Activated CD8-positive, alpha-beta memory T cell treated with anti-CD3 and anti-CD28 coated beads, Interleukin-2, amount 10 ng/mL, durations not matched to agents 7 days and 5 days (primary cell): ENCODE measurements at places on chromosomes 6 and 20. TPM values are rescaled to one million over a fixed set of nuclear protein-coding genes. Genes with fewer than 3 reads are reported as not detected.

- no peak for DNase-seq
Observed at GRCh38 chr20:10893321-10893720, 219.5 kb upstream of the JAG1 start.

DNA sequence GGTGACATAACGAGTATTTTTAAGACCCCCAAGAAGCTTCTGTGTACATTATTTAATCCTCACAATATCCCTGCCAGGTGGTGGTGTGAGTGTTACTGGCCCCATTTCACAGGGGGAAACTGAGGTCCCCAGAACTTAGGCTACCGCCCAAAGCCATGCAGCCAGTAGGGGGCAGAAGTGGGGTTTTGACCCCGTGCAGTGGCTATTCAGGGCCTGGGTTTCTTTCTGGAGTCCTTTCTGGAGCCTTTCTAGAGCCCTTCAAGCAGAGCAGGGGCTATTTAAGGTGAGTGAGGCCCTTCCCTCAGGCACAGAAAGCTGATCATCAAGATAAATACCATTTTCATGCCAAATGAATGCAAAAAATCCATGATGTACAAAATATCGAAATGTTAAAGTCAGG, 59.0 kb downstream of the CTCFL start:
- no peak for DNase-seq

DNA sequence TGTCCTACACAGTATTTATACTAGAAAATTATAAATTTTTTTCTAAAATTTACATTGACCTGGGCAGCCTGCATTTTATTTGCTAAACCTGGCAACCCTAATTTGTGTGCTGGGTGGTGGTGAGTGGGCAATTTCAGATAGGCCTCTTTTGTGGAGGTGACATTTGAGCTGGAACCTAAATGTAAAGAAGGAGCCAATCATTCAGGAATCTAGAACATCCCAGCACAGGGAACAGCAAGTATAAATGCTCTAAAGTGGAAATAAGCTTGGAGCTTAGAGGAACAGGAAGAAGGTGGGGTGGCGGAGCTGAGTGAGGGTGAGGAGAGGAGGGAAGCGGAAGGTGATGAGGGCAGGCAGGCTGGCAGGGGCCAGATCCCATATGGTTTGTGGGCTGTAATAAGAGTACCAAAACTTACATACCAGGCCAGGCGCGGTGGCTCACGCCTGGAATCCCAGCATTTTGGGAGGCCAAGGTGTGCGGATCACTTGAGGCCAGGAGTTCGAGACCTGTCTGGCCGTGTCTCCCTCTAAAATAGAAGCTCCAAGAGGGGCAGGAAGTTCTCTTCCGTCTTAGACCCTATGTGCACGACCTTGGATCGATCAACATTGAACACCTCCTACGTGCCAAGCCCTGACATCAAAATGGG, 549 bp upstream of the CSE1L start:
- peak; percentile 63 for DNase-seq

DNA sequence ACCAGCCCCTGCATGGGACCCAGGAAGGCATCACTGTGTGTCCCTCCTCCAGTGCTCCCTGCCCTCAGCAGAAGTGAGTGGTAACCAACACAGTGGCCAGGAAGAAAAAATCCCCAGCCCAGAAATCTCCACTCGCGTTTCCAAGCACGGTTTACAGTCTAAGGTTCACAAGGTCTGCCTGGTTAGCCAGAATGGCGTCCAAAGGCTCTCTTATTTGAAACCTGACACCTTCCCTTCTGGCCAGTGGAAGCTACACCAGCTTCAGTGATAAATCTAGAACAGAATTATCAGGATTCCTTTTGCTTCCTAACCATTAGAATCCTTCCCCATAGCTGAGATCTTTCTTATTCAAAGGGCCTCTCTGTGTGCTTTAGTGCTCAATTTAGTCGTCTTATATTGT, 9.2 kb downstream of the LY86 start:
- no peak for DNase-seq

GRCh38 chr6:85674604-85675003, 31.9 kb upstream of the SYNCRIP start:
- DNase-seq, result no peak

- DNase-seq, result no peak
Observed at GRCh38 chr6:44487586-44487985, 100.1 kb downstream of the CDC5L start.

DNA sequence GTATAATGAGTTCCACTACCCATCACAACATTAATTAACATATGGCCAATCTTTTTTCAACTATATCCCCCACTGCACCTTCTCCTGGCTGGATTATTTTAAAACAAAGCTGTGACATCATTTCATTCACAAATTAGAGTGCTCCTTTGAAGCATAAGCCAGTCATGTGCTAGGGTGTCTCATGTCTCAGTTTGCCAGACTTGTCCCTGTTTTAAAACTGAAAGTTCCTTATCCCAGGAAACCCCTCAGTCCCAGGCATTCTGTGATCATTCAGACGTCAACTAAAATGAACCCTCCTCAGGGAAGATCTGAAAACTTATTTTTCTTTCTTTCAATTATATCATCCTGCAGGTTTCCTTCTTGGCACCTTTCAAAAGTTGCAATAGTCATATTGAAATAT, 29.3 kb upstream of the LOC128125822 start:
- DNase-seq, result no peak

- no peak for DNase-seq
Observed at GRCh38 chr20:38091441-38092216, 58.1 kb downstream of the RPRD1B start.

- DNase-seq, result no peak
Observed at GRCh38 chr20:40326784-40327183, 362.3 kb downstream of the MAFB start.

DNA sequence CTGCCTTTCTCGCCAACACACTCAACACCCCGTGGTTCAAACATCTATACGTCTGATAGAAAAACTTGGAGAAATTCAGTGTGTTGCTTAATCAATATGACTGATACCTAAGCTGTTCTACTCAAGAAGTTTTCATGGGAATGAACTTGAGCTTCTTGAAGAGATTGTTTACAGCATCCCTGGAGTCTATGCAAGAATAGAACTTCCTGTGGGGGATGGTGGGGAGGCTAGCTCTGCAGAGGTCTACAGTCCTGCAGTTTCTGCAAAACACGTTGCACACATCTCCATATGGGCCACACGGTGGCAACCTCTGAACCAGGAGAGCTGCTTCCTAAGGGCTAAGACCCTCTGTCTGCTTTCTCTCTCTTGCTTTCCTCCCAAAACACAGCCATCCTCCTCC, 32.7 kb upstream of the FANCE start:
- peak; percentile 71 for DNase-seq

GRCh38 chr6:142301651-142302391, at the start of gene ADGRG6:
TSS of gene ADGRG6 (plus strand) at chr6:142302007. CDS start at chr6:142302330, 323 bp downstream.
- DNase-seq, result peak; percentile 45

- peak; percentile 80 for DNase-seq
Observed at GRCh38 chr6:44253307-44254101, 3.8 kb downstream of the SLC35B2 start.

DNA sequence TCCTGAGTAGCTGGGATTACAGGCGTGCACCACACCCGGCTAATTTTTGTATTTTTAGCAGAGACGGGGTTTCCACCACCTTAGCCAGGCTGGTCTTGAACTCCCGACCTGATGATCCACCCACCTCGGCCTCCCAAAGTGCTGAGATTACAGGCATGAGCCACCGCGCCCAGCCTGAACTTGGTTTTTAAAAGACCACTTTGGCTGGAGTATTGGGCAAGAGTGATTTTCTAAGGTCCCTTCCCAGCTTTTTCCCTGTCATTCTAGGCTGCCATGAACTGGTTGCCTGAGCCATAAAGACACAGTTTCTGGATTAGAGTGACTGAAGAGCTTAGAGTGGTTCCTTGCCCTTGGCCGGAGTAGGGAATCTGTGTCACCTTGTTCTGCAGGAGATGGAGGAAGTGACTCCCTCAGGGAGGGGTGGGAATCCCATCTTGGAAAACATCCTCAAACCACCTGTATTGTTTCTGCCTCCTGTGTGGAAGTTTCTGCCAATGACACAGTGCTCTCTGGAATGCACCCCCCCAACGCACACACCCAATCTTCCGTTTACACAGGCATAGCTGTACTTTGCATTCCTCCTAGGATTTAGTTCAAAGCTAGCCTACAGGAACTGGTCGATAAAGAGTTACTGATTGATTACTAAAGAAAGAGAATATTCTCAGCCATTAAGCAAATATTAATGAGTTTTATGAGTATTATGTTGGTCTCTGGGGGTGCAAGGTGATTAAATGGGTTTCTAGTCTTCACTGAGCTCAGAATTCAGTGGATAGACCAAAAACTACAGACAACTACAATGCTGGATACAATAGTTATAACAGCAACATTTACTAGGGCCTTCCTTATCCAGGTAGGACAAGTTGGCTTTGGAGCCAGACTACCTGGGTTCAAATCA, 18.2 kb downstream of the BCL2L1 start:
- DNase-seq, result no peak

- DNase-seq, result no peak
Observed at GRCh38 chr20:1003920-1004697, 2.0 kb upstream of the RSPO4 start.

DNA sequence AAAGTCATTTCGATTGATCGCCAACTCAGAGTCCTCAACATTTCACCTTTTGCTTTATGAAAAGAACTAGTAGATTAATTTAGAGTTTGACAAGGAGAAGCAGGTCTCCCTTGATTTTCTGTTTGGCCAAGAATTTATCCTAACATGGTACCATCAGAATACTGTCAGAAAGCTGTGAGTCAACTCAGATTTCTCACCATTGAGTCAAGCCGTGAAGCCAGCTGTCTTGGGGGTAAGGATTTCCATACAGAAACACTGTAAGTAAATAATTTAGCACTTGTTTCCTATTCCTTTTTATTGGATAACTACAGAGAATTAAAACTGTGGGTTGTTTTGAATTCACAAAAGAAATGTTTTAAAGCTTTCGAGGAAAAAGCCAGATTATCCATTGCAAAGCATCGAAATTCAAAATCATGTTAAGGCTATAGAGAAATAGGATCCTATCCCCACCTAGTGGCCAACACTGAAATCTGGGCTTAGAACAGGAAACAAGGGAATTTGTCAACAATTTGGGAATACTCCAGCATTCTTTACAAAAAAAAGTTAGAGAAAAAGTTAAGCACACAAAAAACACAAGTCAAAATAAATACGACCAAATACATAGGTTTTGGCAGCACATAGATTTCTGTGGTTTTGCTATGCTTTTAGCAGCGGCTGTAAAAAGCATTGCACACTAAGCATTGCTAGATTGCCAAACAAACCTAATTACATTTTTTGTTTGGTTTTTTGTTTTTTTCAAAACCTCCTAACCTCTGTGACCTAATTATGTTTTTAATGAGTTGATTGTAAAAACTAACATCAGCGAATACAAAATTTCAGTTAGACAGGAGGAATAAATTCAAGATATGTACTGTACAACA, 44.2 kb downstream of the COL11A2 start:
- no peak for DNase-seq

- no peak for DNase-seq
Observed at GRCh38 chr20:63342561-63343459, 18.3 kb downstream of the CHRNA4 start.

DNA sequence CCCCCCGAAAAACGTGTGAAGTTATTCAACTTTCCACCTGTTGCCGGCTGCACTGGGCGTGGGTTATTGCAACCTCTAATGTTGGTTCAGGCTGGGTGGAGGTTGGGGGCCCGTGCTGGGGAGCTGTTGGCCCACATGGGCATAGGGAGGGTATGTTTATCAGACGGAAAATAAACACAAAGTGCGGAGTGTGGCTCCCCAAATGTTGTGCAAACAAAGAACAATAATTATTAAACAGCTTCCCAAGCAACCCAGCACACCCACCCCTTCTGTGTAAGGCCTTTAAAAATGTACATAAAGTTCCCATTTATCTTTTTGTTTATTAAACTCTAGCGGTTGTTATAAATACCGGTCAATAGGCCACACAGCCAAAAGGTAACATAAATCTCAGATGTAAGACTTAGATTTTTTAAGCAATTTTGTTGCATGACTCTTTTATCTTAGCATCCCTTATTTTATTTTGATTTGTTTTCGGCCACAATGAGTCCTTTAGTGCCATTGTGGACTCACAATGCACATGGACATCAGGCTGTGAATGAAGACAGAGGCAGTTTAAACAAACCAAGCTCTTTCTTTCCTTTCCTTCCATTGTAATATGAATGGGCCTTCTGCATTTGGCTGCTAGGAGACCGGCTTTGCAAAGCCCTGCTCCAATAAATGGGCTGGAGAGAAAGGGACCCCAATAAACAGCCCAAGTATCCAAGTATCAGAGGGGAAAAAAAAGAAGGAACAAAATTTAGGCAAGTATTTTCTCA, 6.9 kb upstream of the DLL1 start:
- DNase-seq, result no peak

GRCh38 chr6:34595332-34596184, 39.4 kb upstream of the SPDEF start:
- no peak for DNase-seq

DNA sequence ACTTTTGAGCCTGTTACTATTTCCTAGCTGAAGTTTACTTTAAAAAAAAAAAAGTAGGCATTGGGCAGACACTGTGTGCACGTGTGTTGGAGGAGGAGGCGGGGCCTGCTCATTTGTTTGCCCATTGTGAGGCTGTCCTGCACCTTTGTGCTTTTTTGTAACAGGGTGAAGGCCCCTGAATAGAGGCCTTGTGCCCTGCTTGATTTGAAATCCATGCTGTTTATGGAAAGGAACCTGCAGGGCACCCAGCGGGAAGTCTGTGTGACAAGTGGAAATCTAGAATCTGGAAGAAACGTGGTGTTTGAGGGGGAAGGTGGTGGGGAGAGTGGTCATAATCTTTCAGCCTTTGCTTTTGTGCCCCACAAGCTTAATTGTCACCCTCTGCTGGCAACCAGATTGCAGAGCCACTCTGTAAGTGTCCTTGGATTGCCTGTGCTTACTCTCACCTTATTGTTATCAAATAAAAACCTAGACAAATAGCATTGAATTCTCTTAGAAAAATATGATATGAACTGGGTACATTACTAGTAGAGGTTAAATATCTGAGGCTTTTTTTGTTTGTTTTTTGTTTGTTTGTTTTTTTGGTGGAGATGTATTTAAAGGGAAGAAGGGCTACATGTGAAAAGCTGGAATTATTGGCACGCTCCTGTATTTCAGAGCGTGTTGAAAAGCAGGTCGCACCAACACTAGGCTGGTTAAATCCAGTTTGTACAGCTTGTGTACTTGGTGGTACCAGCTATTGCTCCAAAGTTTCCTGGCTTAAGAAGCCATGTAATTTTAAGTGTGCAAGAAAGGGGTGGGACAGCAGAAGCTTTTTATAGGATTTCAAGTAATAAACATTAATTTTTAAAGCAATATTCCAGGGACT, 156.3 kb downstream of the ARID1B start:
- DNase-seq, result no peak

DNA sequence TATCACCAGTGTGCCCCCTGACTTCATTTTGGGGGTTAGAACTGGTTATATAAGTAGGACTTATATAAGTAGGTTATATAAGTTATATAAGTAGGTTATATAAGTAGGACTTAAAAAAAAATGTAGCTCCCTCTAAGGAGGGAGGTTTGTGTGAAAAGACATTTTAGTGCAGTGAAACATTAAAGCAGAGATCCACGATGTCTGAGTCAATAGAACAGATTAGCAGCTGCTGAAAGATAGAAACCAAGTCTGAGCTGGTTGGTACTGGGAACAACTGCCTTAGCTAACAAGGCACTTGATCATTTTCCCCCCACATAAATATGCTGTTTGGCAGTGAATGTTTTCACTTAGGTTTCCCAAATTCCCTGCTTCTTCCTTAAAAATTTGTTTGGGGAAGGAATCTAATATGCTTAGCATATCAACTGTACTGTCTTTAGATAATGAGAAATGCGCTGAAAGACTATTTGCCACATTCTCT, 2.1 kb upstream of the RPS12 start:
- DNase-seq, result no peak

The PLA2G7 gene
- total RNA-seq, result not detected

The CCN6 gene
- total RNA-seq, result not detected

The VWA7 gene
- 6.4 TPM for total RNA-seq

The LY6G6C gene
- not detected for total RNA-seq

The THEMIS gene
- 133 TPM for total RNA-seq

The SLX4IP gene
- total RNA-seq, result 6.0 TPM

The DSTN gene
- 55.8 TPM for total RNA-seq

The GDAP1L1 gene
- not detected for total RNA-seq
